Left forelimb (tissue), 1 donor: ENCODE measurements at places on chromosomes 5 and 9.

DNA sequence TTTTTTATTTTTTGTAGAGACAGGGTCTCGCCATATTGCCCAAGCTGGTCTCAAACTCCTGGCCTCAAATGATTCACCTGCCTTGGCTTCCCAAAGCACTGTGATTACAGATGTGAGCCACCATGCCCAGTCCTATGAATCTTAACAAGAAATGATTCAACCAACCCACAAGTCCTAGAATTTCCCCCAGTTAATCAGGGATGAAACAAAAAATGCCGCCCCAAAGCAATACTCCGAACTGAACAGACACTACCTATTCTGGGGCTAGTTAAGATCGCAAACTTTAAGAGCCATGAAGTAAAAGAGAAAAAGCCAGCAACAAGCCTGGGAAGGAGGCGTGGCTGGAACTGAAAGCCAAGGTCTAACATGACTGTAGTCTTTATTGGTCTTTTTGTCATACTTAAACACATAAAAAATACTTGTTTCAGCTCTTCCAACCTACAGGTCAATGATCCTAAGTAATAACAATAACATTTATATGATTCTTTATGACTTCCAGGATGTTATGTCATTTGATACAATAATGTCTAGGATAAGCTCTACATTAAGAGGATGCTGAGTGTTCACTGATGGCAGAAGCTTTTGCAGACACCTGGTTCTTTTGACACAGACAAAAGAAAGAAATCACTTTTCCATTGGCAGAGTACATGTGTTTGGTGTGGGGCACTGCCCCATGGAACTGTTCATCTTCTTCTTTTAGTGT lies 361.1 kb upstream of the TLE4 start:
- DNase-seq: no peak

DNA sequence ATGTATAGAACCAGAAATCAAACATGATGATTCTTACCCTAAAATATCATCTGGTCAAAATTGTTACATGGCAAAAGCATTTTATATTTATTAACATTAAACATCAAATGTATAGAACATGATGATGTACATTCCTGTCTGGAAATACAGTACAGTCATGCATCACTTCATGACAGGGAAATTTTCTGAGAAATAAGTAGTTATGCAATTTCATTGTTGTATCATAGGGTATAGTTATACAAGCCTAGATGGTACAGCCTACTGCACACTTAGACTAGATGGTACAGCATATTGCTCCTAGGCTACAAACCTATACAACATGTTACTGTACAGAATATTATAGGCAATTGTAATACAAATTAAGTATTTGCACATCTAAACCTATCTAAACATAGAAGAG lies 64.6 kb upstream of the VCAN start:
- no peak for DNase-seq

DNA sequence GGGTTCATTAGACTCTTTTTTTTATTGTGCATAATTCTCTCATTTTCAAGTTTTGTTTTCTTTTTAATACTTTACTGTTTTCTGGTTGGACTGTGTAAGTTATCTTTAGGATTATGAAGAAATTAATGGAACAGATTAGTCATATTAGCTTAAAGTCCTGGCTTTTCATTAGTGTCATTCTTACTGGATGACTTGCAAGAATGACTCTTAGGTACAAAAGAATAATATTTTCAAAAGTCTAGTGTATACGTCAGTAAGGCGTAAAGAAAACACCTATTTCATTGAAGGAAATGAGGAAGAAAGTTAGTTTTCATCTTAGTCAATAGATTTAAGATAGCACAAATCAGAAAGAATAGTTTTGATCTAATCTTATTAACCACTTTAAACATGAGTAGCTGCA lies 20.4 kb downstream of the UHRF2 start:
- no peak for DNase-seq

GRCh38 chr5:27318701-27319100 lies 280.3 kb upstream of the CDH9 start:
- DNase-seq: no peak

DNA sequence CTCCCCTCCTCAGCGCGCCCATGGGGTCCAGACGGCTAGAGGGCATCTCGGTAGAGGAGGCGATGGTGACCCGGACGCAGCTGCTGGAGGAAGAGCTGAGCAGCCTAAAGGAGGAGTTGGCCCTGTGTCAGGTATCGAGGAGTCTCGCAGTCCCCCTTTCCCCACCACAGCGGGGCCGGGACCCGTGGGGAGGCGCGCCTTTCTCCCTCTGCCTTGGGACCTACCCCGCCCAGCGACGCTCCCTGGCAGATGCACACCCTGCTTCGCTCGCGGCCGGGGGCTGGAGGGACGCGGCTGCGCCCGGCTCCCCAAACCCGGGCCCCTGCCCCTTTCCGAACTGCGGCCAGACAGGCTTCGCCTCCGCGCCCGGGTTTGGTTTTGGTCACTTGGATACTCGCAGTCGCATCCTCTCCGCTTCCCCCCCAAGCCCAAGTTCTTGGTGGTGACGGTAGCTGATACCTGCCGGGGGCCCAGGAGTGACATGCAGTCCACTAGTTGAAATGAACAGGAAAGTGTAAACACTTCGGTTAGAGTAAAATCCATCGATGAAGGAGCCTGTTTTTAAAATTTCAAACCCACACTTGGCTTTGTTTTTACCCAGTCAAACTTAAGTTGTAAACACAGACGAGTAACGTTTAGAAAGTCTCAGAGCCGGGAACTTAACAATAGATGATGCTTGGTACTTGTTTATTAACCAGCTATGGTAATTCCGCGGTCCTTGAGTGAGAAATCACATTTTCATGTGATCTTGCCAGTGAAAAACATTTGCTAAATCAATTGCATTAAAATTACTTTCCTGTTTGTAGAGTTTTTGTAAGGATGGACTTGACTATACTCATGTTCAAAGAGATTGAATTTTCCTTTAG lies 688 bp downstream of the CNTLN start:
- peak; percentile 82 for DNase-seq

DNA sequence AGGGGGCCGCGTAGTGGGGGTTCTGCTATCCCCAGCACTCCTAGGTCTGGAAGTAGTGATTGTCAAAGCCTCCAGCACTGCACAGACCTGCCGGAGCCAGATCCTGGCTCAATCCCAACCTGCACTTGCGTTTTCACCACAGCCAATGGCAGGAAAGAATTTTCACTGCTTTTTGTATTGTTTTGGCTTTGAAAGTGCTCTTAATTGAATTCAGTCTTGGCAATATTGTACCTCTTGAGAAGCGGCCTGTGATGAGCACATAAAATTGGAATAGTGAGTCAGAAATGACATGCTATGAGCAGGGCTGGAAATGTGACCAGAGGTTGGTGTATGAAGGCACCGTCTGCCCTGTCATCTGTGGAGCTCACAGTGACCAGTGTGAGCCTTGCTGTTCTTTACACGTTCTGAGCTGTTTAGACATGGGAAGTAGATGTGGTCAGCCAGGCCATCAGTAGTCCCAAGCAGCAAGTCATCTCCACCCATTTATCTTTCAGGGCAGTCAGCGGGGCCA lies 41.5 kb downstream of the SECISBP2 start:
- DNase-seq: peak; percentile 63

DNA sequence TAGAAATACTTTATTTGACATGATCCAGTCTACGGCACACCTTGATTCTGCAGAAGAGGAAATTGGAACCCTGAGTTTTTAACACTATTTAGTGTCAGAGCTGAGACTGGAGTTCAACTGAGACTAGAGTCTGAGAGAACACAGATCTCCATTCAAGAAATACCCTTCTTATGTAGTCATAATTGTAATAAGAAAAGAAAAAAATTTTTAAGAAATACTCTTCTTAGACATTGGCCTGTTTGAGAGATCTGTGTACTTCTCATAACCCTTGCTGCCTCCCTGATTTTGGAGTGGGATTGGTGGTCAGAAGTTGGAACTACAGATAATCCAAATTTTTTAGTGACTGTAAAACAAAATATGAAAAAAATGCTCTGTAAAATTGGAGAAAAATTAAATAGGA lies 253.4 kb downstream of the ARRDC3 start:
- no peak for DNase-seq

DNA sequence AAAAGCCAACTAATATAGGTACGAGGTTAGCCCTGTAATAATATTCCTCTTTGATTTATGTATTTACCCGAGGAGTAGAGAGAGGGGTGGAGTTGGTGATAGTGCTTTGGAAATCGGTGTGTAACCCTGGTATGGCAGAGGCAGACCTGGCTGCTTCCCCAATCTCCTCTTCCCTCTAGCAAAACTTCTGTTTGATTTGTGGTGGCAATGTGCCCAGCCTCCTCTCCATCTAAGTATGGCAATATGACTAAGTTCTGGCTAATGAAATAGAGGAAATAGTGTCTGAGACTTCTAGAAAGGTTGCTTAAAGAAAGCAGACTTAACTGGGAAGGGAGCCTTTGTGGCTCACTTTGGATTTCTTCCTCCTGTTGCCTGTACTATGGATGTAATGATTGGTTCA lies 491.1 kb downstream of the ENC1 start:
- DNase-seq: no peak

DNA sequence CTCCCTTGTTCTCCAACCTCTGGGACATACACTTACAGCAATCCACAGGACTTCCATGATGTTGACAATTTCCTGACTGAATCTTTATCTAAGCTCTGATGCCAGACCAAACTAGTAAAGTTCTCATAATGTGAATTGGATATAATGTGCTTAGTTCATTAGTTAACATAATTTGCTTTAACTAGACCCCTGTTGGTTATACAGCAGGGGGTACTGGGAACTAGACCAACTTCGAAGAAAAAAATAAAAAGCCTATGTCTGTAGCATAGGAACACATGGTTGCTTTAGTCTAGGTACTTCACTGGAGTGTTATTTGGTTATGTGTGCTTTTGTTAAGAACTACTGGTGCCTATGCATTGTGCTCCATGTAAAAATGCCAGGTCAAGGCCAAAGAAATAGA lies 173.8 kb downstream of the ADAMTS6 start:
- no peak for DNase-seq

DNA sequence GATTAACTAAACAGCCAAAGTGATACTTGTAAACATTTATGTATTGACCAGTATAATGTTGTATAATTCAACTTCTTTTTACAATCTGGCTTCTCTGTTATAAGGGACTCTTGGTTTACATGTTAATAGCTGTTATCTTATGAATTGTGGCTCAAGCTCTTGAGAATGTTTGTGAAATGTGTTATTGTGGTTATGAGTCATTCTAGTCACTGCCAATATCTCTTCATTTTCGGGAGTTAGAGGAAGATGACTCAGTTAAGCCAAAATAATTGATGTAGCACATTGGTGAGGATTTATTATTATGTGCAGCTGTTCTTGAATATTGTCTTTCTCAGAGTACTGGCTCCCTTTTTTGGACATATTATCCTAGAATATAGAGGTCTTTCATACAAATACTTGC lies 655.2 kb upstream of the RIOK2 start:
- no peak for DNase-seq

DNA sequence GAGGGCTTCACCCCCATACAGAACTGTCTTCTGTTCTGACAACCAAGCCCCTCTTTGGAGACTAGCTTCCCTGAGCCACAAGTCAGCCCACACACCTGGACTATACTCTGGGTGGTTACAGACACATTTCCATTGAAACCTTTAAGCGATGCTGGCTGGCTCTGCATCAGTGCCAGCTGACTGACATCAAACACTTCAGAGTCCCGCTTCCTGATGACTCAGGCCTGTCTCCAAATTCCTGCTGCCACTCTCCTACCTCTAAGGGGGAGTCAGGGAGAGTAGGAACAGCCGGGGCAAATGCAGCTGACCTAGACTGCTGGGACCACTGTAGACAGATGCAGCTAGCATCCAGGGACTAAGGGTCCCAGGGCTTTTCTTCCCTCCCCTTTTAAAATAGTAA lies 59.4 kb downstream of the SIL1 start:
- DNase-seq: no peak
